Breast epithelium (tissue), 4 donors: ENCODE measurements at places on chromosomes 3 and 15. TPM values are rescaled to one million over a fixed set of nuclear protein-coding genes. Genes with fewer than 3 reads are reported as not detected.

- H3K4me3 ChIP-seq: no peak overlapping the region
- no peak overlapping the region for H3K27ac ChIP-seq
- peaks cover 4% of the 10 kb centered on the region for H3K4me1 ChIP-seq
- no peaks in the 10 kb centered on the region for H3K27me3 ChIP-seq
Measured at GRCh38 chr15:40328751-40329150, 5.3 kb downstream of the INAFM2 start.

- H3K4me1 ChIP-seq: no peaks in the 10 kb centered on the region
- no peaks in the 10 kb centered on the region for H3K27me3 ChIP-seq
- H3K4me3 ChIP-seq: no peak overlapping the region
- H3K27ac ChIP-seq: no peak overlapping the region
Measured at GRCh38 chr3:61323094-61323493, 71.8 kb upstream of the FHIT start.

GRCh38 chr15:72983801-72984545 is 68.3 kb upstream of the NEO1 start:
- H3K27ac ChIP-seq: no peak overlapping the region
- no peak overlapping the region for H3K4me3 ChIP-seq
- H3K4me1 ChIP-seq: no peaks in the 10 kb centered on the region
- DNase-seq: no peak
- no peaks in the 10 kb centered on the region for H3K36me3 ChIP-seq

ASB14 gene
- total RNA-seq: not detected

KIF23 gene
- 6.4 TPM for total RNA-seq

DNA sequence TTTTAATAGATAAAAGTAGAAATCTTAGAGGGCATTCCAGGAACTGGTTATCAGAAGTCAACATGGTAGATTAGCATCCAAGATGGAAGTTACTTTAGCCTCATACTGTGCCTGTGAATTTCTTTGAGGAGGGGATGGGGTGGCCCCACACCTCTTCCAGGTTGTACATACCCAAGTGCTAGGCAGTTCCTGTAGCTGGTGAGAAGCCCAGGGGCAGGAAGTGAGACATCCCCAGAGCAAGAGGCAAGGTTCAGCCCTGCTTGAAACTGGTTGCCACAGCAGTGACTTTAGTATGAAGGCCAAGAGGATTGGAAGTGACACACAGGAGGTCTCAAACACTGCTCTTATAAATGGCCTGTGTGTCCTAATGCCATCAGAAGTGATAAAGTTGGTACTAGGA is 11.9 kb downstream of the GTPBP8 start:
- H3K4me3 ChIP-seq: no peak overlapping the region
- peaks cover 5% of the 10 kb centered on the region for H3K36me3 ChIP-seq
- H3K27ac ChIP-seq: no peak overlapping the region

- H3K4me3 ChIP-seq: peak overlapping the region; percentile 38
- H3K27me3 ChIP-seq: peaks cover 10% of the 10 kb centered on the region
- H3K4me1 ChIP-seq: no peaks in the 10 kb centered on the region
- H3K27ac ChIP-seq: no peak overlapping the region
- no peaks in the 10 kb centered on the region for H3K36me3 ChIP-seq
Measured at GRCh38 chr3:138936741-138937689, 9.9 kb downstream of the FOXL2 start.

DNA sequence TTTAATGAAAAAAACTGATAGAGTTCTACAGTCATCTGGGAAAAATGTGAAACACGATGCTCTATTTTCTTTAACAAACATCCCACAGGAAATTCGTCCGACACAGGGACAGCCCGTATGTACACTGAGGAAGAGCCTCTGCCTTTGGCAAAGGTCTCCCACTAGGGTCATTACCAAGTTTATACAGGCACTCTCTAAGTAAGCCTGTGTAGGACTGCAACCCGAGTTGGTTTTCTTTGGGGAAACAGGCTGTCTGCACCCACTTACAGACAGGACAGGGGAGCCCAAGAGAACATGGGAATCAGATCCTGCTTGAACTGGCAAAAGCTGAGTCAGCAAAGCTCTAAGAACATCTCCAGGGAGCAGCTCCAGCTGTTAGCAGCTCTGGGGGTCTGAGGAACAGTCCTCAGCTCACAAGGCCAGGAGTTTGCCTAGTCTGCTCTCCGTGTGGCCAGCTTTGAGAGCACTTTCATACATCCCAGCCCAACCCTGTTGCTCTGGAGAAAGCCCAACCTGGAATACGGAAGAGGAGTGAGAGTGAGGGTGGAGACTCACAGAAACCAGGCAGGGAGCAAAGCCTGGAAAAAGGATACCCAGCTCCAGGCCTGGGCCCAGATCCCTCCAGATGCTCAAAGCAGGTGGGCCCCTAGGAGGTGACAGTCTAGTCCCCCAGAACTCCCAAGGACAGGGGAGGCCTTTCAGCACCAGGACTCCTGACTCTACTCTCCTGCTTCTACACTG is 1.9 kb downstream of the TBC1D2B start:
- no peaks in the 10 kb centered on the region for H3K27me3 ChIP-seq
- H3K4me1 ChIP-seq: no peaks in the 10 kb centered on the region
- no peaks in the 10 kb centered on the region for H3K36me3 ChIP-seq
- peak overlapping the region; percentile 84 for H3K4me3 ChIP-seq
- H3K27ac ChIP-seq: peak overlapping the region; percentile 83

GRCh38 chr3:153032891-153033290 is 129.1 kb upstream of the RAP2B start:
- DNase-seq: no peak
- H3K27me3 ChIP-seq: no peaks in the 10 kb centered on the region
- H3K27ac ChIP-seq: no peak overlapping the region
- no peaks in the 10 kb centered on the region for H3K36me3 ChIP-seq
- H3K4me3 ChIP-seq: no peak overlapping the region

- H3K36me3 ChIP-seq: no peaks in the 10 kb centered on the region
- peak overlapping the region; percentile 49 for H3K4me3 ChIP-seq
- H3K27ac ChIP-seq: peak overlapping the region; percentile 58
- peaks cover 3% of the 10 kb centered on the region for H3K4me1 ChIP-seq
- no peak for DNase-seq
Measured at GRCh38 chr3:69542805-69543429, 157.0 kb upstream of the FRMD4B start.

TNFSF10 gene
- total RNA-seq: 294 TPM

SHF gene
- total RNA-seq: 9.7 TPM

GRCh38 chr3:23221136-23221535 is 18.0 kb downstream of the UBE2E2 start:
- H3K27me3 ChIP-seq: no peaks in the 10 kb centered on the region
- DNase-seq: no peak
- peak overlapping the region; percentile 7 for H3K4me3 ChIP-seq
- H3K36me3 ChIP-seq: no peaks in the 10 kb centered on the region
- no peaks in the 10 kb centered on the region for H3K4me1 ChIP-seq

DNA sequence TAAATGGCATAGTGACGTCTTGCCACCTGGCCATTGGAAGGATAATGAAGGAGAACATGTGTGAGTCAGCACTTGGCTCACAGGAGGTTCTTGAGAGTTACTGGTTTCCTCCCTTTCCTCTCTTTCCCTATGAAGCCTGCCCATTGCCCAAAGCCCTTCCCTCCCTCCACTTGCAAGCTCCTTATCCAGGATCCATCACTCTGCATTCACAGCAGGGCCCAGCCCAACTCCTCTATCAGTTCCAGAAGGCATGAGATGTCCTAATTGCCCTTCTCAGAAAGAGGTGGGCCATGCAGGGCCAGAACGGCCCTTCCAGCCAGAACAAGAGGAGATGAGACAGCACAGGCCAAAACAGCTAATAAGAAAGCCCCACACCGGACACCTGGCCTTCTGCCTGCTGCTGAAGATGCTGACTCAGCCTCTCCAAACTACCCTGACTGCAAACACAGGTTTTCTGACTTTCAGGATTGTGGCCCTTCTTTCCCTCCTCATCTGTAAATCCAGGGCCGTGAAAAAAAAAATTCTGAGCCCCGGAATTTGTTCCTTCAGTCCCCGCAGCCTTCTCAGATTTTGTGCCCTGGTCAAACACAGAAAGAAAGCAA is 29.7 kb downstream of the HAPLN3 start:
- DNase-seq: no peak
- H3K27ac ChIP-seq: no peak overlapping the region
- no peak overlapping the region for H3K4me3 ChIP-seq
- no peaks in the 10 kb centered on the region for H3K36me3 ChIP-seq
- no peaks in the 10 kb centered on the region for H3K27me3 ChIP-seq

SLC2A2 gene
- not detected for total RNA-seq
